Stimulated activated CD4-positive, alpha-beta T cell treated with anti-CD3 and anti-CD28 coated beads, Interleukin-1b, Interleukin-23, amount 100 ng/mL, for 1 hour (primary cell): ENCODE measurements at places on chromosomes 4 and X.

- no peak for DNase-seq
Measured at GRCh38 chr4:79266136-79266535, 59.7 kb downstream of the NAA11 start.

DNA sequence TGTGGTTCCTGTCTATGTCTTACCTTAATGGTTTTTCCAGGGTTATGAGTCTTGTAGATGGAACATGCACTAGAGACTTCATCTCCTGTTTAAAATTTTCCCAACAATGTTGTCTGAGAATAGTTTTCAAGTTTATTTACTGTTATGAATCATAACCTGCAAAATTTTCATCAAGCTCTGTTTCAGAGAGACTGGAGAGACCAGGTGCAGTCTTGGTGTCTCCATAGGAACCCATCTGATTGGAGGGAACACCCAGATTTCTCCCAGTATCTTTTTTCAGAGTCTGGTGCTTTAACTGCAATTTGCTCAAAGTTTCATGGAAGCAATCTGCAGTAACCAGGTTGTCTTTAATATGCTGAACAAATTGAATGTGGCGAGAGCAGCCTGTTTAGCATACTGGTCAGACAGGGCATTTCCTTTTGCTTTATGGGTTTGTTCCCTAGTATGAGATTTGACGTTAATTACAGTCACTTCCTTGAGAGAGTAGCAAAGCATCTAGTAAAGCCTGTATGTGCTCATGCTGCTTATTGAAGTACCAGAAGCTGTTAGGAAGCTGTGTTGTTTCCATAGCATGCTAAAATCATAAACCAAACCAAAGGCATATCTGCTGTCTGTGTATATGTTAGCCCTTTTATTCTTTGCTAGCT lies 18.8 kb upstream of the VSIG1 start:
- DNase-seq, result no peak

DNA sequence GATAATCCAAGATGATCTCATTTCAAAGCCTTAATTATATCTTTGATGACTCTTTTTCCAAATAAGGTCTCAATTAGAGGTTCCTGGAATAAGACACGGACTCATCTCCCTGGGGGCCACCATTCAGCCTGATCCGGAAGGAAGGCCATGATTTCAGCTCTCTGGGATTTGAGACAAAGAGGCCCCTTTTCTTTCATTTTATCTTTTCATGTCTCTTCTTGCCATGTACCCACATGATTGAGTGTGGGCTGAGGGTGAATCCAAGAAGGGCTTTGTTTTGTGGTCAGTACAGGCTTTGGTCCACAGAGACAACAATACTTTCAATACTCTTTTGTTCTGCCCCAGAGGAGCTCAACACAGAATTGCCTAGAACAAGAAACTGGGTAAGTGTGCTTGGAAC lies 261.2 kb downstream of the TRIML1 start:
- no peak for DNase-seq

GRCh38 chr4:64538219-64538618 lies 129.0 kb upstream of the TECRL start:
- DNase-seq, result no peak

DNA sequence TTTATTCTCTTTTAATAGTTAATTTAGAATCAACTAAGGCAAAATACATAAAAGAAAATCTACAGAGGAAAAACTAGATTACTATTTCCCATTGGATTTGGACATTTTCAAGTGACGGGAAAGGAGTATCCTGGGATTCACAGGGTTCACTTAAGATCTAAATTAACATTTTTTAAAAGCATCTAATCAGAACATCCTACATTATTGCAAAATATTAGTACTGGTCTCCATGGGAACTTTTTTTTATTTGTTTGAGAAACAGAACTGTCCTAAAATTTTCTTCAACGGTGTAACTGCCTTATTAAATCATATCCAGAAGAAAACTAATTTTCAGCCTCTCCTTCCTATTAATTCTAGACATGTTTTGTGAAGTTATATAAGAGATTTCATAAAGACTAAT lies 69.7 kb downstream of the METTL14 start:
- no peak for DNase-seq

- DNase-seq, result no peak
Measured at GRCh38 chrX:154596290-154596929, 11.5 kb downstream of the CTAG1A start.

- DNase-seq, result no peak
Measured at GRCh38 chr4:128596115-128596514, 213.4 kb upstream of the JADE1 start.

- no peak for DNase-seq
Measured at GRCh38 chr4:153507310-153508073, 41.3 kb downstream of the TMEM131L start.

DNA sequence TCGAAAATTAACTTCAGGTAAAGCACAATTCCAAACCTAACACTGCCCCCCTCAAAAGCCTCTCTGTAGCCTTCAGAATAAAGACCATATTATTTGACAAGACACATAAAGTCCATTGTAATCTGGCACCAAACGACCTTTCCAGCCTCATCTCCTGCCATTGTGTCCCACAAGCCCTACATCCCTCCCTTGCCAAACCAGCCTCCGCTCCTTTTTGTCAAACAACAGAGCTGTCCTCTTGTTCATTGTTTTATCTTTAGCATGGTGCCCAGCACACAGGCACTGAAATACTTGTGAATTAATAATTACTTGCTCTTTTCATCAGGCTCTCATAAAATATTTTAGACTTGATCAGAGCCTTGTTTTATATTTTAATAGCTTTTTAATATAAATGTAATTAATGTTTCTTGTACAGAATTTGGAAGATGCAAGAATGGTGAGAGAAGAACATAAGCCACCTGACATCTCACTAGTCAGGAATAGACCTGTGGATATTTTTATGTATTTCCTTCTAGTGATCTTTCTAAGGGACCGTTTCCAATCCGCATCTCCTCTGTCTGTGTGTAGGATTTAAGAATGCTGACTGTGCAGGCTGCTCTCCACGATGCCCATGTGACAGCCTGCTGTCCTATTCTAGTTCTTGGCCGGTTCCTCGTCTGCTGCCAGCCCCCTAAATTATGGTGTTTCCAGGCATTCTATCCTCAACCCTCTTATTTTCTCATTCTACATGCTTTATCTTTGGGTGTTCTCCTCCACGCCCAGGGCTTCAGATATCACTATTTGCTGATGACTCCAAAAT lies 3.0 kb upstream of the IRF2 start:
- no peak for DNase-seq

- DNase-seq, result no peak
Measured at GRCh38 chr4:8694226-8694625, 101.7 kb downstream of the CPZ start.

DNA sequence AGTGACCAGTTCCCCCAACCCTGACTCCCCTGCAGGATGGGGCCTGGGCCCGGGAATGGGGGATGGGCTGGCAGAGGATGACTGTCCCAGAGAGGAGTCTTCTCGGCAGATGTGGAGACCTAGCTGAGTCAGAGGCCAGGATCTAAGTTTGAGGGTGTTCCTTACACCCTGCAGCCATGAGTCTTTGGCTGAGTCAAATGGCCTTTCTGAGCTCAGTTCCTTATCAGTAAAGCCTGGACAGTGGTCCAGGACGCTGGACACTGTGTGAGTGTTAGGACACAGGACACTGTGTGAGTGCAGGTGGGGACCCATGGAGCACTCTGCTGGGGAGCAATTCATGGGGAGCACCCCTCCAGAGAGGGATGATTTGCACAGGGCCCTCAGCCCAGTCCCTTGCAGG lies 5.0 kb downstream of the IL9R start:
- no peak for DNase-seq

DNA sequence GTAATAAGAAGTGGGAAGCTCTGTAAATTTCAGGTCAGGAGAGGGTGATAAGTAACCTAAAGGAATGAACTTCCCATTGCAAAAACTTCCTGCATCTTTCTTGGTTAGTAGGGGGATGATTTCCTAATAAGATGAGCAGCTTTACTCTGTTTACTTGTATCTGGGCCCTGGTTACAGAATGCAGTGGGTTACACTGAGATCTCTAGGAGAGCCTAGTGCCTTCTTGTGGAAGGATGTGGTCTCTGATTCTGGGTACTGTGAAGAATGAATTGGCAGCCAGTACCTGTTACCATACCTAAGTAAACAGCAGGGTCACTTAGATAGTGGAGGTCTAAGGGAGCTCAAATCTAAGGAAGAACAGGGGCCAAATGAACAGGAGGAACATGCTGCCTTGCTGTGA lies 320.6 kb downstream of the ARHGAP10 start:
- no peak for DNase-seq

GRCh38 chr4:86626066-86626465 lies 32.0 kb downstream of the PTPN13 start:
- no peak for DNase-seq

DNA sequence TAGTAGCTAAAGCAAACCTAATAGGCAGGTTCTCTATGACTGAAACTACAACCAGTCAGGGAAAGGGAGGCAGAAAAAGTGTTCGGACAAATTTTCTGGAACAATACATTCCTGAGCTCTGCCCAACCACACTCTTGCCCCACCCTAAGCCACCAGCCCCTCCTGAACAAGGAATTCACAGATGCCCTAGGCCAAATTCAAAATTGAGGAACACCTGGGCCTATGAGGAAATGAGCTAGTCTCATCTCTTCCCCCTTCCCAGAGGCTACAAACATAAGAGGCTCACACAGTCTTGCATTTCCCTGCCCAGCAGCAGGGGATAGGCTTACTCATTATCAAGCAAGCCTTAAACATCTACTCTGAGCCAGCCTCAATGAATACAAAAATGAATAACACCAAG lies 284.7 kb downstream of the ZNF674 start:
- no peak for DNase-seq

DNA sequence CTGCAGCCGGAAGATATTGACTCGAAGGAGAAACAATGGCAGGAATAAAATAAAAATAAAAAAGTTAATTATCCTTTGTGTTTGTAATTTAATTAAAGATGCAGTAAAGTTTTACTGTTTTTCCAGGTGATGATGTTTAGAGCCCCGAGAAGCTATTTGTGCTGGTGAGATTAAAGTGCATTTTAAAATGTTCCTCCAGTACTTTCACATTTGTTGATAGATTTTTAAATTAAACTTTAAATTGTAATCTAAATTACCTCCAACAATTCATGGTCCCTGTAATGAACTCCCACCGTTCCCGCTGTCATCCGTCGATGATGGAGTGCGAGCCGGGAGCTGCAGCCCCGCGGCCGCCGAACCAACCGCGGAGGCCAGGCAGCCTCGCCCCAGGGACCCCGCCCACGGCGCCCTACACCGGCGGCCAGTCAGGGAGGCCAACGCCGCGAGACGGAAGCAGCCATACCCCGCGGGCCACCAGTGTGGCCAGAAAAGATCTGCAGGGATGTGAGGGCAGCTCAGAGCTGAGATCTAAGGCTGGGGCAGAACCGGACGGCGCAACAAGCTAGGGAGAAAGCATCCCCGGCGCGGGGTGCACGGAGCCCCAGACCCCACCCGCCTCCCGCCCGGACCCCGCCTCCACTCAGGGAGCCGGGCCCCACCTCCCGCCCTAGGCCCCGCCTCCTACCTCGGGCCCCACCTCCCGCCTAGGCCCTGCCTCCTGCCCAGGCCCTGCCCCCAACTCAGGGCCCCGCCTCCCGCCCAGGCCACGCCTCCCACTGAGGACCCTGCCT lies 104.0 kb downstream of the FAM53A start:
- peak; percentile 88 for DNase-seq

GRCh38 chr4:153735906-153736461 lies 23.8 kb downstream of the RNF175 start:
- DNase-seq, result no peak

DNA sequence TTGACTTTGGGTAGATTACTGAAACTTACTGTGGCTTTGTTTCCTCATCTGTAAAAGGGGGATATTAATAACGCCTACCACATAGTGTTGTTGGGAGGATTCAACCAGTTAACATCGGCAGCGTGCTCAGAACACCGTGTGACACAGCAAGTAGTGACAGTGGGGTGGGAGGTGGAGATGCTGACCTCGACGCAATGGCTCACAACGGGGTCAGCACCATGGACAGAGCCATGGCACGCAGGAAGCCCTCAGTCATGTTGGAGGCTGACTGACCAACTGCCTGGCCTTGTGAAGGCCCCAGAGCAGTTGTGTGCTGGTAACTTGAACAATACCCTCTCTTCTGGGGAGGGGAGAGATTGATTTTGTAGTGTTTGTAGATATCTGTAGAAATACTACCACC lies 93.2 kb downstream of the WFS1 start:
- no peak for DNase-seq

DNA sequence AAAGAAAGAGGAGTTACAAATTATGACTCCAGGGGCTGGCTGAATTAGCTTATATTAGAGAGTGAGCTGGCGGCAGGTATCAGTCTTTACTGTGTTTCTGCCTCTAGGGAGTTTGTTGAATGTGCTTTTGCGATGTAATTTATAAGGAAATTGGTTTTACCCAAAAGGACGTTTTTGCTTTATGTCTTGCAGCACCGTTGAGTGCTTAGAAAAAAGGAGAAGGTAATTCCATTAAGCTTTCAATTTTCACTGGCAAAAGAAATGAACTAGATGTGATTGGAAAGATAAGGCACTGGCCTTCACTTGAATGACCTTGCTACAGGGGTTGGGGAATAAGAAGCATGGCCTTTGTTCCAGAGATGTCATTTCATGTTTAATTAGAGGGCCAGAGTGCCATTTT lies 74.9 kb upstream of the CBR4 start:
- DNase-seq, result no peak

DNA sequence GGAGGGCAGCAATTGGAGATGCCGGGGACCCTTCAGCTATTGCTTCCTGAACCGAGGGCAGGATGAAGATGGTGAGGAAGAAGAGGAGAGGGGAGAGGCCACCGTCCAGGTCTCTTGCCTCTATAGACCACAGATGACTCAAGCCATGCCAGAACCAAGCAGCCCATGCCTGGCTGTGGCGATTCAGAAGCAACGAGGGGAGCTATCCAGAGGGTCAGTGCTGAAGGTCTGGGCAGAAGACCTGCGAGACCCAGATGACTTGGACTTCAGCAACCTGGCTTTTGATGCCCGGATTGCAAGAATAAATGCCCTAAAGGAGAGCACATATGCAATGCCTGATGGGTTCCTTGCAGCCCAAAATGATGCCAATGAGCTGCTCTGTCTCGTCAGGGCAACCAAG lies 70.2 kb upstream of the PRPS2 start:
- DNase-seq, result no peak

DNA sequence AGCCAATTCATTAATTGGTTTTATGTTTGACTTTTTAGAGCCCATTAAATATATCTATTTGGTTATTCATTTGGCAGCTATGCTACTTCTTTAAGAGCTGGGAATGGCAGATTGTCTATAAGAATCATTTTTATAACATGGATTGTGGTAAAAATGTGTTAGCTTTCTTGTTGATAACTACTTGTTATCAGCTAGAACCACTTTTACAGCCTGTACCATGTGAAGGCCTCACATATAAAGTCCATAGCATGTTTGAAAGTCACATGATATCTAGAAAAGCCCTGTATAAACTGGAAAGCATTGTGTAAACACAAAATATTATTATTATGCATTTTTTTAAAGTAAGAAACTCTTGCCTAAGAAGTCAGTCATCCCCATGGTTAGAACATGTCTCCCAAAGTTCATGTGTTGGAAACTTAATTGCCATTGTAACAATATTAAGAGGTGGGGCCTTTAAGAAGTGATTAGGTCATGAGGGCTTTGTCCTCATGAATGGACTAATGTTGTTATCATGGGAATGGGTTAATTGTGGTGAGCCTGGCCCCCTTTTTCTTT lies 110.9 kb upstream of the BMP2K start:
- no peak for DNase-seq
